ENCODE measurements at places on chromosomes 12 and 14.

- peak; percentile 3 for DNase-seq
Measured at GRCh38 chr12:87020071-87020470, 763.9 kb upstream of the MGAT4C start.

- DNase-seq: no peak
Measured at GRCh38 chr12:85865890-85866289, 8.2 kb upstream of the NTS start.

DNA sequence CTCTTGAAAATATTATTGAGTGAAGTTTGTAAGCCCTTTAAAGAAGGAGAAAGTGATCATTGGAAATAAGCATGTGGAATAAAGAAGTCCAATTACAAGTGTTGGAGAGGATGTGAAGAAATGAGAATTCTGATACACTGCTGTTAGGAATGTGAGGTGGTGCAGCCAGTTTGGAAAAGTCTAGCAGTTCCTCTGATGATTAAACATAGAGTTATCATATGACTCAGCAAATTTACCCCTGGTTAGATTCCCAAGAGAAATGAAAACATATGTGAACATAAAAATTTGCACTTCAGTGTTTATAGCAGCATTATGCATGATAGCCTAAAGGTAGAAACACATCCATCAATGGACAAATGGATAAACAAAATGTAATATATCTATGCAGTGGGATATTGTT is 319.9 kb downstream of the AEBP2 start:
- DNase-seq: peak; percentile 77

GRCh38 chr12:63816031-63816430 is 28.5 kb upstream of the SRGAP1 start:
- no peak for DNase-seq

- DNase-seq: no peak
Measured at GRCh38 chr14:21617614-21618013, 17.1 kb downstream of the OR10G2 start.

GRCh38 chr14:103434868-103435442 is 49.7 kb downstream of the MARK3 start:
- no peak for DNase-seq

DNA sequence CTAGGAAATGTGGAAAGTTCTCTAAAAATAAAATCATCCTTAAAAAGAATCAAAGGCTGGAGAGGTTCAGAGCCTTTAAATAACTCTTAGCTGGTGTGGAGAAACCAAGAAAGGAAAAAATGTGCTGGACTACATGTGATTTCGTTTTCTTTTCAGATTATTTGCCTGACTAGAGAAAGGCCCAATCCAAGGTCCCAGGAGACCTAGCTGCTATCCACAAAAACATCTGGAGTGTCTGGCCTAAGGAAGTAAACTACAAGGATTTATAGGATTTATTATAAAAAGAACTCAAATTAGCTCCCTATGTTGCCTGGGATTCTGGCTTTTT is 774 bp upstream of the TMEM30B start:
- no peak for DNase-seq

Data from amniotic epithelial cell (primary cell).